ENCODE measurements at places on chromosomes 12 and 14.
A peak's percentile ranks its signal among the peaks of the same experiment; 100 is the strongest.

DNA sequence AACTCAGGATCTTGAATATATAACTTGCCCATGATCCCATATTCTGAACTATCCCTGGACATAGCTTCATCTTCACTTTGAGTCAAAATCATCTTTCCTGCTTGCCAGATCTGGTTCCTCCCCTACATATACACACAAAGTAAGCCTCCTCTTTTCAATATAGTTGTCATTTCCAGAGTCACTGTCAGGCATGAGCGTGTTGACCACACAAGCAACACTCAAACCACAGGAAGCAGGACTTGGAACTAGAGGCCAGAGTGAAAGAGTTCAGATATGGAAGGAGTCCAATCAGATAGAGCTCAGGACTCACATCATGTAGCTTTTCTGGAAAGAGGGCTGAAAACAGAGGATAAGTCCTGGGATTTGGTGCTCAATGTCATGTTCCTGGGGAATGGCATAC is 1140.6 kb downstream of the BCL11B start:
- no peak overlapping the region for H3K4me3 ChIP-seq
- no peaks in the 10 kb centered on the region for H3K36me3 ChIP-seq
- H3K27me3 ChIP-seq, result no peaks in the 10 kb centered on the region

DNA sequence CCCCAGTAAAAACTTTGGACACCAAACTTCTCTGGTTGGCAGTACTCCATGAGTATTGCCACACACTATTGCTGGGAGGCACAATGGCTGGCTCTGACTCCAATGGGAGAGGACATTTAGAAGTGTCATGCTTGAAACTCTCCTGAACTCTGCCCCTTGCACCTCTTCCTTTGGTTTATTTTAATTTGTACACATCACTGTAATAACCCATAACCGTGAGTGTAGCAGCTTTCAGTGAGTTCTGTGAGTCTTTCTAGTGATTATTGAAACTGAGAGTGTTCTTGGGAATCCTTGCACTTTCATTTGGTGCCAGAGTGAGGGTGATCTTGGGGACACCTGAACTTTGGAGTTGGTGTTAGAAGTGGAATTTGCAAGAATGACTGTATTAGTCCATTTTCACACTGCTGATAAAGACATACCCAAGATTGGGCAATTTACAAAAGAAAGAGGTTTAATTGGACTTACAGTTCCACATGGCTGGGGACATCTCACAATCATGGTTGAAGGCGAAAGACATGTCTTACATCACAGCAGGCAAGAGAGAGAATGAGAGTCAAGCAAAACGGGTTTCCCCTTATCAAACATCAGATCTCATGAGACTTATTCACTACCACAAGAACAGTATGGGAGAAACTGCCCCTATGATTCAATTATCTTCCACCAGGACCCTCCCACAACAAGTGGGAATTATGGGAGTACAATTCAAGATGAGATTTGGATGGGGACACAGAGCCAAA is 41.3 kb upstream of the CEP83 start:
- H3K27ac ChIP-seq, result no peak overlapping the region
- no peak for DNase-seq
- H3K27me3 ChIP-seq, result no peaks in the 10 kb centered on the region
- no peak overlapping the region for H3K4me3 ChIP-seq
- H3K36me3 ChIP-seq, result no peaks in the 10 kb centered on the region

GRCh38 chr12:64893961-64894360 is 69.5 kb downstream of the TBC1D30 start:
- H3K4me1 ChIP-seq, result no peaks in the 10 kb centered on the region
- no peaks in the 10 kb centered on the region for H3K36me3 ChIP-seq
- DNase-seq, result no peak
- H3K27ac ChIP-seq, result no peak overlapping the region
- H3K4me3 ChIP-seq, result no peak overlapping the region

GRCh38 chr14:27242874-27243273 is 645.0 kb upstream of the NOVA1 start:
- no peak overlapping the region for H3K4me3 ChIP-seq
- H3K36me3 ChIP-seq, result no peaks in the 10 kb centered on the region
- no peaks in the 10 kb centered on the region for H3K4me1 ChIP-seq
- H3K27me3 ChIP-seq, result no peaks in the 10 kb centered on the region
- H3K27ac ChIP-seq, result no peak overlapping the region
- DNase-seq, result no peak

GRCh38 chr12:111943929-111944328 is 69.0 kb downstream of the TMEM116 start:
- H3K4me3 ChIP-seq, result no peak overlapping the region
- H3K36me3 ChIP-seq, result no peaks in the 10 kb centered on the region
- H3K4me1 ChIP-seq, result peaks cover 16% of the 10 kb centered on the region

GRCh38 chr14:101286271-101287018 is 274.9 kb upstream of the DIO3 start:
- H3K27me3 ChIP-seq, result no peaks in the 10 kb centered on the region
- no peak overlapping the region for H3K4me3 ChIP-seq
- no peak for DNase-seq
- H3K4me1 ChIP-seq, result no peaks in the 10 kb centered on the region

- H3K4me3 ChIP-seq, result peak overlapping the region; percentile 69
- DNase-seq, result peak; percentile 100
- peak overlapping the region; percentile 92 for H3K27ac ChIP-seq
- peaks cover 11% of the 10 kb centered on the region for H3K36me3 ChIP-seq
- H3K27me3 ChIP-seq, result no peaks in the 10 kb centered on the region
These were observed 32.7 kb downstream of the DAD1 start for GRCh38 chr14:22556021-22556989.

- peak; percentile 60 for DNase-seq
- peak overlapping the region; percentile 79 for H3K27ac ChIP-seq
- H3K36me3 ChIP-seq, result peaks cover 10% of the 10 kb centered on the region
- peak overlapping the region; percentile 99 for H3K4me3 ChIP-seq
- peaks cover 64% of the 10 kb centered on the region for H3K4me1 ChIP-seq
These were observed 665 bp downstream of the RHOF start for GRCh38 chr12:121792607-121793439.

GRCh38 chr12:59850268-59850667 is 254.4 kb downstream of the SLC16A7 start:
- DNase-seq, result no peak
- no peak overlapping the region for H3K4me3 ChIP-seq
- H3K36me3 ChIP-seq, result no peaks in the 10 kb centered on the region
- no peaks in the 10 kb centered on the region for H3K27me3 ChIP-seq

GRCh38 chr14:103538291-103539055 is 9.5 kb downstream of the TRMT61A start:
- DNase-seq, result no peak
- no peaks in the 10 kb centered on the region for H3K36me3 ChIP-seq
- no peaks in the 10 kb centered on the region for H3K4me1 ChIP-seq
- no peaks in the 10 kb centered on the region for H3K27me3 ChIP-seq

DNA sequence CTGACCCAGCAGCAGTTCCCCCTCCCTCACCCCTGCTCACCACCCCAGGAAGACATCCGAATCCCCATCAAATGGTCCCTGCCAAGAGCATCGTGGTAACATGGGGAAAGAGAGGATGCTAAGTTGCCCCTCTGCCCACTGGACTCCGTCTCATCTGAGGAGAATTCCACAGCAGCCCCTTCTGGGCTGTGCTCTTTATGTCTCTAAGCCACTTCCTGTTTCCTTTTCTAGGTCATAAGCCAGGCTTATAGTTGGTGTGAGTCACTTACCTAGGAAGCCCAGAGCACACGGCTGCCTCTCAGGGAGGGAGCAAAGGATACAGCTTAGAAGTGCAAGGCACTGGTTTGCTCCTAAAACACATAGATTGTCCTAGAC is 76.0 kb downstream of the VCPKMT start:
- peak; percentile 57 for DNase-seq
- H3K36me3 ChIP-seq, result no peaks in the 10 kb centered on the region
- peaks cover 72% of the 10 kb centered on the region for H3K4me1 ChIP-seq
- H3K27me3 ChIP-seq, result no peaks in the 10 kb centered on the region

- no peak overlapping the region for H3K4me3 ChIP-seq
- no peaks in the 10 kb centered on the region for H3K36me3 ChIP-seq
- H3K27me3 ChIP-seq, result no peaks in the 10 kb centered on the region
These were observed 35.4 kb upstream of the DIO3 start for GRCh38 chr14:101525640-101526527.

GRCh38 chr12:110637869-110638441 is 24.0 kb downstream of the TCTN1 start:
- DNase-seq, result no peak
- H3K36me3 ChIP-seq, result no peaks in the 10 kb centered on the region
- H3K27ac ChIP-seq, result no peak overlapping the region
- no peak overlapping the region for H3K4me3 ChIP-seq
- H3K4me1 ChIP-seq, result no peaks in the 10 kb centered on the region

GRCh38 chr14:99636487-99636886 is 8.4 kb upstream of the HHIPL1 start:
- no peaks in the 10 kb centered on the region for H3K36me3 ChIP-seq
- DNase-seq, result no peak
- no peak overlapping the region for H3K4me3 ChIP-seq
- H3K27me3 ChIP-seq, result no peaks in the 10 kb centered on the region
- H3K4me1 ChIP-seq, result no peaks in the 10 kb centered on the region

GRCh38 chr12:95922231-95922630 is 20.2 kb downstream of the CCDC38 start:
- no peaks in the 10 kb centered on the region for H3K4me1 ChIP-seq
- H3K4me3 ChIP-seq, result no peak overlapping the region
- H3K36me3 ChIP-seq, result no peaks in the 10 kb centered on the region
- DNase-seq, result no peak

DNA sequence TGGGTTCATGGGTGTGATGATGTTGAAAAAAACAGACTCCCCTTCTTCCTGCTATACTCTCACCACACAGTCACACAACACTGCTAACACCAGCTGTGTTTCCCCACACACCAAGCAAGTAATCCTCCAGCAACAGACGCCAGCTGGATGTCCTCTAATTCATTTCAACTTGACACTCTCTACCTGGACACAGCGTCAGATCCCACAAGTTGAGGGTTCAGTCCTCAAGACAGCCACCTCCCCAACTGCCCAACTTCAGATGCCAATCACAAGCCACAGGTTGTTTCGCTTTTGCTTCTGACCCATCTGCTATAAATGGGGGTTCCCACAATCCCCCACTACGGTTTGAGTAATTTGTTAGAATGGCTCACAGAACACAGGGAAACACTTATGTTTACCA is 49.3 kb downstream of the TMEM30B start:
- H3K27me3 ChIP-seq, result peaks cover 4% of the 10 kb centered on the region
- H3K4me1 ChIP-seq, result no peaks in the 10 kb centered on the region
- H3K27ac ChIP-seq, result no peak overlapping the region
- DNase-seq, result no peak

DNA sequence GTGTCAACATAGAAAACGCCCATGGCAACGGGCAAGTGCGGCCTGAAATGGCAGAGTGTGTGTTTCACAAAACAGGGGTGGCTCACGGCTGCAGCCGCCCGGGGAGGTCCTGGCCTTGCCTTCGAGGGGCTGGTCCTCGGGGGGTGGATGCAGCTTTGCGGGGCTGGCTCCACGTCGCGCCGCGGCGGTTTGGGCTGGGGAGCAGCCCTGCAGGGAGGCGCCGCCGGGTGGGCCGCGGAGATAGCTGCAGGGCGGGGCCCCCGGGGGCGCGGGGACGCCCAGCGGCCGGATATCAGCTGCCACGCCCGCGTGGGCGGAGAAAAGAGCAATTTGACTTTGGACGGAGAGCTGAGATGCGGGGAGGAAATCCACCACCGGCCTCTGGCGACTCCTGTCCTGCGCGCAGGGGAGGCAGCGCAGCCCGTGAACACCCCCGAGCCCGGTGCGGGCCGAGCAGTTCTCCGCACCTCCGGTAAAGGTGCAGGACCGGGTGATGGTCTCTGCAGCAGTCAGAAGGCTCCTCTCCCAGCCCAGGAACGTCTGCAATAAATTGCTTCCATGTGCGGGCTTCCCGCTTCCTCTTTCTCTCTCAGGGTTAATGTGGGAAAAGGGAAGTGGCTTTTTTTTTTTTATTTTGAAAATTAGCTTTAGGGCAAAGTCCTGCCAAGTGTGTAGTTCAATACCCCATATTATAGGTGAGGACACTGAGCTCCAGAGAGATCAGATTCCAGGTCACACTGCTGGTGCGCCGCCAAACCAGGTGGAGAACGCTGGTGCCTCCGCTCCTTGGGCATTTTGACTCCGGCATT is 110.5 kb downstream of the ARF6 start:
- H3K4me1 ChIP-seq, result peaks cover 52% of the 10 kb centered on the region
- H3K36me3 ChIP-seq, result no peaks in the 10 kb centered on the region
- peak overlapping the region; percentile 100 for H3K27ac ChIP-seq

- H3K27me3 ChIP-seq, result no peaks in the 10 kb centered on the region
- H3K4me1 ChIP-seq, result no peaks in the 10 kb centered on the region
- H3K36me3 ChIP-seq, result no peaks in the 10 kb centered on the region
- no peak overlapping the region for H3K4me3 ChIP-seq
These were observed 26.6 kb upstream of the ETV6 start for GRCh38 chr12:11622876-11623281.

DNA sequence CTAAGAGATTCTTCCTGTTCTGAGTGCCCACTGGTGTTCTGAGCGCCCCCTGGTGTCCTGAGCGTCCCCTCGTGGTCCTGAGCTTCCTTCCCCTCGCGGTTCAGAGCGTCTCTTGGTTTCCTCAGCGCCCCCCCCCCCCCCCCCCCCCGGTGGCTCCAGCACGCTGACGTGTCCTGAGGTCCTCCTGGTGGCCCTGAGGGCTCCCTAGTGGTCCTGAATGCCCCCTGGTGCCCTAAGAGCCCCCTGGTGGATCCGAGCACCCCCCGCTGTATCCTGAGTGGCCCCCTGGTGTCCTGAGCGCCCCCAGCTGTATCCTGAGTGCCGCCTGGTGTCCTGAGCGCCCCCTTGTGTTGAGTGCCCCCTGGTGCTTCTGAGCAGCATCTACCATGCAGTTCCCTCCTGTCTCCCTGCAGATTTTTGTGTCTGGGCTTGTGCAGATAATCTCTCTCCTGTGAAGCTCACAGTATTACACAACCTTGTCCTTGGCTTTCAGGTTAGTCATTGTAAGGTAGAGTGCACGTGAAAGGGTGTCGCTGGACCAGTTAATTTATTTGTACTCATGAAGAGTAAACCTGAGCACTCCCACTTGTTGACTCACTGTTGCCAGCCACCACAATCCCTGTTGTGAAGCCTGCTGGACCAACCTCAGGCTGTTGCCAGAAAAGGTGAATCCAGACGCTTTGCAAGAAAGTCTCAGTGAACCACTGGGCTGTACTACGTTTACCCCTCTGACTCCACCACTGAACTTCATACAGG is 1168.4 kb downstream of the TMEM121 start:
- no peaks in the 10 kb centered on the region for H3K27me3 ChIP-seq
- no peaks in the 10 kb centered on the region for H3K36me3 ChIP-seq
- no peak overlapping the region for H3K4me3 ChIP-seq
- peaks cover 9% of the 10 kb centered on the region for H3K4me1 ChIP-seq
- DNase-seq, result peak; percentile 51

DNA sequence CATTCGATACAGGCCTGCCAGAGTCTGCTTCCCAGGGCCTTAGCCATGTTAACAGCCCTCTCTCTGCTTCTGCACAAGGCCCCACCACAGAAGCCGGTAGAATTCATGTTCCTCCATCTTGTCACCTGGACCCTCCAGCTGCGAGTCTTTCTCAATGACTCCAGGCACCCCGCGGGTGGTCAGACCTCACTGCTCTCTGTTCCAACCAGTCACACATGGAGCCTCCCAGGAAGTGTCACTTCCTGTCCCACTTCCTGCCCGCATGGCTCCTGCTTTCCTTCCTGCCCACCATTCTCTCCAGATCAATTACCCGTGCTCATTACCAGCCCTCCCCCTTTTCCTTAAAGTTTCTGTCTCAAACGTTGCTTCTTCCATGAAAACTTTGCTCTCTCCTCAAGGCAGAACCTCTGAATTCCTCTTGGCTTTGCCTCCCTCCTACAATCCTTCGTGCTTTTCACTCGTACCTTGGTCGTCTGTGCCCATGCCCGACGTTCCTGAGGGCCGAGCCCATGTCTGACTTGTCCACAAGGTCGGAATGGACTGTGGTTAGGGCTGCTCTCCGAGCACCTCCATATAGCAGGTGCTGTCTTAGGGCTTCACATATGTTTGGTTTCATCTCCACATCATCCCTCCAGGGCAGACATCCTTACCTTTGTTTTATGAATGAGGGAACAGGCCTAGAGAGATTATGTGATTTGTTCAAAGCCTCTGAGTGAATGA is 172.1 kb downstream of the TSPAN9 start:
- DNase-seq, result no peak
- no peaks in the 10 kb centered on the region for H3K36me3 ChIP-seq
- no peak overlapping the region for H3K4me3 ChIP-seq
- no peak overlapping the region for H3K27ac ChIP-seq
